ENCODE measurements at places on chromosomes 4 and X.

DNA sequence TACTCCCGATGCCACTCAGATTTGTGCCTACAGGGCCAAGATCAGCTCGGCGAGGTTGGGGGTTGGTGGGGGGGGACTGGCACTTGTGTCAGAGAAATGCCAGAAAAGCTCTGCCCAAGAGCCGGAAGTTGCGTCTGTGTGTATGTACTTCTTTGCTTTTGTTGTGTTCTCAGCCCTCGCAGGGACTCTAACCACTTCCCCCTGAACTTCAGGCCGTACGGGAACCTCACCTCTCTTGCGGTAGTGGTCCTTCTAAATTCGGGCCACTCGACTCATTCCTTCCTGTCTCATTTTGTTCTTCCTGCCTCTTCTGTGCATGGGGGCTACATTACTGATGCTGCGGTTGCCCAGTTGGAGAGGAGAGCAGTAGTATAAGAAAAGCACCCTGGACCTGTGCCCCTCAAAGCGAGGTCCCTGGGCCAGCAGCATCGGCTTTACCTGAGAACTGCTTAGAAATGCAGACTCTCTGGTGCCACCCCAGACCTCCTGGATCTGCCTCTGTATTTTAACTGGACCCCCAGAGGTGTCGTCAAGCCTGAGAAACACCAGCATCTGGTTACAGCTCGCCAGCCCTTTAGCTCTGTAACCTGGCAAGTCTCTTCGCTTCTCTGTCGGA lies 146.3 kb upstream of the RPS6KA3 start:
- no peak for DNase-seq

DNA sequence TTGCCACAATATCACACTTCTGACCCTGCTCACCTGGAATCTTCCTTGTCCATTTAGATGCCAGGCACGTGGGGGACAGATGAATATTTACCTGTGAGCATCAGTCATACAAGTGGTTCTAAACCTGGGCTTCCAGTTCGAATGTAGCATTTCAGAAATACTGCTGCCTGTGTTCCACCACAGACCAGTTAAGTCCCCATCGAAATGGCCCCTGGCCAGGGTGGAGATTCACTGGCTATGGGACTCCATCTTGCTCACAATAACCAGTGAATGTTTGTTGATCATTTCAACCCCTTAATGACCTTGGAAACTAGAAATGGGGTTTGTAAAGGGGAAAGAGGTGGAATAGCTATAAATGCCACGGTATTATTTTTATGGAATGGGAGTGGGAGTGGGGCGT lies 73.8 kb downstream of the CLDN34 start:
- no peak for DNase-seq

DNA sequence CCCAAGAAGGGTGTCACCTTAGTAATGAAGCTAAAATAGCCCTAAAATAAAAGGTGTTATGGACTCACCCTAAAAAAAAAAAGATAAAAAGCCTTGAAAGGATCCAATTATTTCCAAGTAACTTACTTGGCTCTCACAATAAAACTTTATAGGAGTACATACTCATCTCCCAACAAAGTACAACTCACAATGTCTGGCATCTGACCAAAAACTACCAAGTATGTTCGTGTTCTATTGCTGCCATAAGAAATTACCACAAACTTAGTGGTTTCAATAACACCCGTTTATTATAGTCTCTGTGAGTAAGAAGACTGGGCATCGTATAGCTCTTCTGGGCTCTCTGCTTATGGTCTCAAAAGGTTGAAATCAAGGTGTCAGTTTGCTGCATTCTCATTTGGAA lies 51.0 kb downstream of the BEX1 start:
- no peak for DNase-seq

- DNase-seq, result peak; percentile 32
Observed at GRCh38 chr4:165308606-165309005, 18.9 kb upstream of the MSMO1 start.

- DNase-seq, result no peak
Observed at GRCh38 chrX:135505351-135505750, 15.1 kb upstream of the INTS6L start.

Data from adipocyte (in vitro differentiated cells).